NCI-H2171 treated with DMSO at 0.1 percent for 48 hours (cell line): ENCODE measurements at places on chromosomes 4 and X.

- DNase-seq = no peak
These were observed 10.0 kb downstream of the ABCE1 start for GRCh38 chr4:145108128-145108527.

- no peak for DNase-seq
These were observed 6.1 kb upstream of the WAS start for GRCh38 chrX:48677516-48677915.

DNA sequence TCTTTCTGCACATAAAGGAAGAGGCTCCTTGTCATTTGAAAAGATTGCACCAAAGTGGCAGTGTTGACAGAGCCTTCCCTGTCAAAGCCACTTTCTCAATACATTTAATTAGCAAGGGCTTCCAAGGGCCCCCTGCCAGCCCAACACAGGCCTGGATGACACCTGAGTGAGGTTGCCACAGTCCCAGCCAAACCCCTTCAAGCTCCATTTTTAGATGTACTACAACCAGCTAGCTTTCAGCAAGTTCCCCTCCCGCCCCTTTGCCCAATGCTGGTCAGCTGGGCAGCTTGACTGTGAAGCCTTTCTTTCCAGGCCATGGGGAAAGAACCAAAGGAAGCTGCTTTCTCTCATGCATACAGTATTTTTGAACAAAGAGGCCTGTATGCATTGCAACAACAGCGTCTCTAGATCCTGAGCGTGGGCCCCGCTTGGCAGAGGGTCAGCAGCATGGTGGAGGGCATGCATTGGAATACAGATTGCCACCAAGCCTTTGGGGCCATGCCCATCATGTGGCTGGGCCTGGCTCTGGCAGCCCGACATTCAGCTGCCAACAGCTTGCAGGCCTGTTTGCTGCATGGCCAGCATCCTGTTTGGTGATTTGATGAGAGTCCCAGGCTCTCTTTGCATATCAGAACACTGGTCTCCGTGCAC lies 261.1 kb upstream of the GATB start:
- no peak for DNase-seq

DNA sequence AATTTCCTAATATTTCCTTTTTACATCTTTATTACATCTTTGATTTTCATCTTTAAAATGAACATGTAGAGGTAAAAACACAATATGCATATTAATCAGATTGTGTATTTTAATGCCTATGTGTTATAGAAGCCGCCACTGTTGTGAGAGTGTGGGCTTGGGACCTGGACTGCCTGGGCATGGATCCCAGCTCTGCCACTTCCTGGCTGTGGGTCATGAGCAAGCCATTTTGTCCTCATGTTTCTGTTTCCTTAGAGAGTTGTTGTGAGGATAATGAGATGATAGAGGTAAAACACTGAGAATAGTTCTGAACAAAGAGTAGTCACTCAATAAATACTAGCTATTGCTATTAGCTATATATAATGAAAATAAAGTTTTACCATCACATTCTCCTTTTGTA lies 38.4 kb upstream of the SCOC start:
- no peak for DNase-seq

DNA sequence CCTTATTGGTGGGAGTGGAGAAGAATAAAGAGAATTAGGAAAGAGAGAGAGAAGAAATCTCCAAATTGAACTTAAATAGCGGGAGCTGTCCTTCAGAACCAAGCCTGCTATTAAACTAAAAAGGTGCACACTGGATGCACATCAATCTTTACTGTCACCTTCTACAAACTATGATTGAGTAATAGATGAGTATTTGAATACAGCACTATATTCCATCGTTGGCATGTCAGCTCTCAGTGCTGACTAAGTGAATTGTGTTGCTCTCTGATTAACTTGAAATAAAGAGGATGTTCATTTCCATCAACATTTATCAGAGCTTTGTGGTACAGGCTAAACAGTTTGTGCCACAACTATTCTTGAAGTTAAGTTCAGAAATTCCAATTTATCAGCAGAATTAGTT lies 143.7 kb upstream of the PABPC4L start:
- no peak for DNase-seq

GRCh38 chr4:5693871-5694270 lies 14.5 kb downstream of the EVC2 start:
- no peak for DNase-seq

GRCh38 chr4:54547299-54548097 lies 110.3 kb upstream of the KIT start:
- no peak for DNase-seq

- DNase-seq = no peak
These were observed 162.9 kb upstream of the USP9X start for GRCh38 chrX:40922307-40922706.

GRCh38 chrX:111892375-111892774 lies 16.4 kb downstream of the TRPC5OS start:
- no peak for DNase-seq

DNA sequence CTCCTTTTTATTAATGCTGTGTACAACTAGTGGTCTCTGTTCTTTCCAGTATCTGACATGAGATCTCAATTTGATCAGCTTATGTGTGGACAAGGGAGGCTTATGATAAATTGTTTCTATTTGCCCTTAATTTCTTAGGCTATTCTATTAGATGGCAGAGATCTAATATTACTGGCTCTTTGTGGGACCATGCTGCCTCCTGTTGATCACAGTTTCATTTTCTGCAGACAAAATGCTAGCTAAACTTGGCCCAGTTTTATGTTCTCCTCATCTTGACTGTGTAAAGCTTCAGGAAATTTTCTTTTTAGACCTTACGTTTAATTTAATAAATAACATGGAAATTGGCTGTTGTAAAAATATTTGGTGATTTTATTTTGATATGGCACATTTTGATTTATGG lies 627.1 kb upstream of the AADAT start:
- DNase-seq = no peak

GRCh38 chr4:84894621-84895020 lies 71.9 kb downstream of the WDFY3 start:
- DNase-seq = no peak

GRCh38 chr4:20395160-20395773 lies 143.6 kb downstream of the SLIT2 start:
- DNase-seq = no peak
